BJ (cell line): ENCODE measurements at places on chromosomes 6 and 20.

- no peak for DNase-seq
Measured at GRCh38 chr6:160735523-160735922, 33.5 kb downstream of the PLG start.

DNA sequence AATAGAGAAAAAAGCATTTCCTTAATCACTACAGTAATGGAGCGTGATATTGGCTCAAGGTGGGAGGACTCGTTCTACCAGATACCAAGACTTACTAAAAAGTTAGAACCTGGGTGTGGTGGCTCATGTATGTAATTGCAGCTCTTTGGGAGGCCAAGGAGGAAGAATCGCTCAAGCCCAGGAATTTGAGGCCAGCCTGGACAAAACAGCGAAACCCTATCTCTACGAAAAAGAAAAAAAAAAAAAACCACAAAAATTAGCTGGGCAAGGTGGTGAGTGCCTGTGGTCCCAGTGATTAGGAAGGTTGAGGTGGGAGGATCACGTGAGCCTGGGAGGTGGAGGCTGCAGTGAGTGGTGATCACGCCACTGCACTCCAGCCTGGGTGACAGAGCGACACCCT is 24.0 kb upstream of the ATRN start:
- no peak for DNase-seq

- DNase-seq = no peak
Measured at GRCh38 chr20:45229264-45230056, 8.3 kb downstream of the SEMG2 start.

GRCh38 chr6:16511723-16512489 is 249.4 kb downstream of the ATXN1 start:
- DNase-seq = no peak

- DNase-seq = peak; percentile 83
Measured at GRCh38 chr6:43627008-43627825, 1.8 kb downstream of the GTPBP2 start.

- no peak for DNase-seq
Measured at GRCh38 chr6:169913096-169913638, 161.7 kb downstream of the ERMARD start.

DNA sequence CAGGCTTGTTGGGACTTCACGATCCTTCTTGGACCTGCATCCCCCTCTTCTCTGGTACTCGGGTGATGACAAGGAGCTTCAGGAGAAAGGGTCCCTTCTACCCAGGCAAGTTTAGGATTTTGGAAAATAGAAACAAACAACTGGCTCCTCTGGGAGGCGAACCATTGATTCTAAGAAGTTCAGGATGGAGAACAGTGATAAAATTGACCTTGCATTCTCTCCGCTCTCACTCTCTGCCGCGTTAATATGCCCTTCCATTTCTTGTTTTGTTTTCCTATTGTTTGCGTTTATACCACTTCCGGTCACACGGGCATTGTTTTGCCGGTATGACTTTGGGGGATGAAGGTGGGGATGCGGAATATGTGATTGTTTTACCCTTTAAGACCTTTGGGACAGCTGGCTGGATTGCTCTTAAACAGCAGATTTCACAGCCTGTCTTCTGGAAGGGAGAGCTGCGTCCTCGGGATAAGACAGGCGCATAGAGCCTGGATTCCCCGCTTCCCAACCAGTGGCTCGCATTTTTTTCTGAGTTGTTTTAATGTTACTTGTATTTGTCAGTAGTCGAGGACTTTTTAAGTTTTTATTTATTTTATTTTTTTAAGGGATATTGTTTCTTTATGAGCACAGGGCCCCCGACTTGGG is 144.3 kb upstream of the ZNF184 start:
- DNase-seq = no peak
